Caco-2 (cell line): ENCODE measurements at places on chromosomes 2 and 18.
A peak's percentile ranks its signal among the peaks of the same experiment; 100 is the strongest.

- H3K36me3 ChIP-seq = no peaks in the 10 kb centered on the region
- no peak overlapping the region for H3K4me3 ChIP-seq
- no peaks in the 10 kb centered on the region for H3K27me3 ChIP-seq
- no peaks in the 10 kb centered on the region for H3K4me1 ChIP-seq
- DNase-seq = no peak
These were observed 52.5 kb downstream of the KCNE4 start for GRCh38 chr2:223104336-223105132.

DNA sequence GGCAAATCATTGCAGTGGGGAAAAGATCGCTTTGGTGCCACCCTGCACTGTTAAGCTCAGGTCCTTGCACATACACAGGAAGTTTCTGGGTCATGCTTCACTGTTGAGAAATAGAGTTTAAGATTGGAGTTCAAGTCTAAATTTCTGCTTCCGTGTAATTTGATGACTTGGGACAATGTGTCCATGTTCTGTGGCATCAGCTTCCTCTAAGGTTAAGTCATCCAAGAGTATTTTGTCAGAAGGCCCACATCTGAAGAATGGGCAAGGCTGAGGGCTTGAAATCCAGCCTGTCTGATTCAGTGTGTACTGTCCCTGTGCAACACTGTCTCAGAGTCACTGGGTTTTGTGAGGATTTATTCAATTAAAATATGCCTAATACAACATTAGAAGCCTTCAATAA lies 880.7 kb downstream of the SUCLG1 start:
- H3K4me3 ChIP-seq = no peak overlapping the region
- no peak overlapping the region for H3K27ac ChIP-seq
- H3K36me3 ChIP-seq = no peaks in the 10 kb centered on the region
- DNase-seq = no peak
- no peaks in the 10 kb centered on the region for H3K27me3 ChIP-seq

- H3K27me3 ChIP-seq = no peaks in the 10 kb centered on the region
- DNase-seq = no peak
- H3K4me1 ChIP-seq = no peaks in the 10 kb centered on the region
- H3K36me3 ChIP-seq = no peaks in the 10 kb centered on the region
- H3K4me3 ChIP-seq = no peak overlapping the region
These were observed 80.4 kb downstream of the MC4R start for GRCh38 chr18:60292186-60292585.

- no peaks in the 10 kb centered on the region for H3K4me1 ChIP-seq
- no peaks in the 10 kb centered on the region for H3K27me3 ChIP-seq
- DNase-seq = no peak
- H3K36me3 ChIP-seq = no peaks in the 10 kb centered on the region
- no peak overlapping the region for H3K27ac ChIP-seq
These were observed 18.2 kb downstream of the MAPRE2 start for GRCh38 chr18:35059280-35059927.

DNA sequence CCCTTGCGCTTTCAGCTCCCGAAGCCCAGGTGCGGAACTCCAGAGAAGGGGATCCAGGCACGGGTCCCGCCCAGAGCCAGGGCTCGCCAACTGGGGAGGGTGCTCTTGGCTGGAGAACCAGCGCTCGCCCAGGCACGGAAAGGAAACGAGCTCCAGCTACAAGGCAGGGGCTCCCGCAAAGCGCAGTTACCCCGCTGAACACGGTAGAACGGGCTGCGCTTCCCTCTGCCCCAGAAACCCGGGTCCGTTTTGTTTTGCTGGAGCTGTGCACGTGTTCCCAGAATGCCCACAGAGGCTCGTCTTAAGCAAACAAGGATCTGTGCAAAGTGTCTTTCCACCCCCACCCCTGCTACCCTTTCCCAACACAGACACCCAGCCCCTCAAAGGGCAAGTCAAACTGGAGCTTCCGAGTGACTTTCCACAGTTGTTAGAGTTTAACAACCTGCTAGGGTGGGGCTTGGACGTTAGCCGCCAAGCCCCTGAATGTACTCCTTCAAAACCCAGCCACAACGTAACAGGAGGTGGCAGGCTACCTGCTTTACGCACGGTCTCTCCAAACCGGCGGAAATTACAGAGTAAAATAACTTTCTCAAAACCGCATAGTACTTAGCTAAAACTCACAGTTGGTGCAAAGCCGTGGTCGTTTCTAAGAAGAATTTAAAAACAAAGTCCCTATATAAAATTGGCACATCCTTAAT lies 775 bp downstream of the RNF125 start:
- H3K4me3 ChIP-seq = peak overlapping the region; percentile 49
- H3K36me3 ChIP-seq = no peaks in the 10 kb centered on the region
- peak; percentile 2 for DNase-seq
- no peaks in the 10 kb centered on the region for H3K4me1 ChIP-seq
- H3K27ac ChIP-seq = no peak overlapping the region

- H3K27me3 ChIP-seq = no peaks in the 10 kb centered on the region
- no peak overlapping the region for H3K4me3 ChIP-seq
- H3K27ac ChIP-seq = no peak overlapping the region
- DNase-seq = no peak
- no peaks in the 10 kb centered on the region; the same call in 1 of the 2 replicates for H3K36me3 ChIP-seq
These were observed 15.9 kb downstream of the POLI start for GRCh38 chr18:54284981-54285785.

DNA sequence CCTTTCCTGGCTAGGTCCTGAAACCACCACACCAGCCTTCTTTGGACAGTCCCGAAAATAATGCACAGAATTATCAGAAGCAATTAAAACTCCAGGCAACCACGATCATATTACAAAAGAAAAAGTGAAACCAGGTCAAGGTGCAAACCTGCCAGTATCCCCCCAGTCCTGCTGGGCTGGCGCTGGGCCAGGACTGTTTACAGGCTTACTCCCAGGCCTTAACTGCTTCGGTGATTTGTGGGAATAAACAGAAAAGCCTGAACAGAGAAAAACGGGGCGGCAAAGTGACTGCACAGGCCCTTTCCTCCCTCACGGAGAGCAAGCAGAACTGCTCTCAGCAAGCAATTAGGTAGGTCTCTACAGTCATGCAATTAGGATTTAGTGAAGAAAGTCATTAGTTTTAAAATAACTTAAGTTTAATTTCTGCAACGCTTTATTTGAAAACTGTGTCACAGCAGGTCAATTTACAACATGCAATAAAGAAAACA lies 1.3 kb downstream of the HDAC4 start:
- H3K27me3 ChIP-seq = no peaks in the 10 kb centered on the region
- H3K4me1 ChIP-seq = no peaks in the 10 kb centered on the region
- no peaks in the 10 kb centered on the region for H3K36me3 ChIP-seq
- no peak overlapping the region for H3K27ac ChIP-seq
- H3K4me3 ChIP-seq = peak overlapping the region; percentile 41

DNA sequence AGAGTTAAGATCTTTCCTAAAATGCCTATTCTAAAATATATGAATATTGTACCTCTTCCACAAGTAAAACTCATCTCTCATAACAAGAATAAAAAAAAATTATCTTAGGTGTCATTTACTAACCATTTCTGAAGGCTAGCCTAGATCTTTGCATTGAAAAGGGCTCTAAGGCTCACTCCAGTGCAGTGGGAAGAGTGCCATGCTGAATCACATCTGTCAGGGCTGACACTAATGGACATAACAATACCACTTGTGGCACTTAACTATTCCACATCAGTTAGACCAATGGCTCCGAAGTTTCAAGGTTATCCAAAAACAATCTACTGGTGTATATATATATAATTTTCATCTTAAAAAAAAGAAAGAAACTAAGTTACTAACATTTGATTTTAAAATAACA lies 130.2 kb downstream of the EXOC6B start:
- peaks cover 10% of the 10 kb centered on the region for H3K4me1 ChIP-seq
- DNase-seq = no peak
- H3K27ac ChIP-seq = no peak overlapping the region
- no peak overlapping the region for H3K4me3 ChIP-seq

GRCh38 chr2:29040552-29040951 lies 33.8 kb downstream of the PCARE start:
- no peak for DNase-seq
- no peak overlapping the region for H3K4me3 ChIP-seq
- no peaks in the 10 kb centered on the region for H3K27me3 ChIP-seq
- H3K27ac ChIP-seq = no peak overlapping the region

DNA sequence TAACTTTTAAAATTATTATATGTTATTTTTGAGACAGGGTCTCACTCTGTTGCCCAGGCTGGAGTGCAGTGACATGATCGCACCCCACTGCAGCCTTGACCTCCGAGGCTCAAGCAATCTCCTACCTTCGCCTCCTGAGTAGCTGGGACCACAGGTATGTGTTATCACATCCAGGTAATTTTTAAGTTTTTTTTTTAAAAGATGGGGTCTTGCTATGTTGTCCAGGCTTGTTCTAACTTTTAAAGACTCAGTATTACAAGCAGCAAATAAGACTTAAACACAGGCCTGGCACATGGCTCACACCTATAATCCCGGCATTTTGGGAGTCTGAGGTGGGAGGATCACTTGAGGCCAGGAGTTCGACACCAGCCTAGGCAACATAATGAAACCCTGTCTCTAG lies 101.2 kb downstream of the ASXL2 start:
- H3K27me3 ChIP-seq = no peaks in the 10 kb centered on the region
- no peaks in the 10 kb centered on the region for H3K4me1 ChIP-seq
- no peak overlapping the region for H3K27ac ChIP-seq
- no peak overlapping the region for H3K4me3 ChIP-seq

GRCh38 chr2:231557571-231558217 lies 27.4 kb upstream of the NMUR1 start:
- no peaks in the 10 kb centered on the region for H3K4me1 ChIP-seq
- DNase-seq = peak; percentile 61
- no peak overlapping the region for H3K27ac ChIP-seq
- H3K27me3 ChIP-seq = no peaks in the 10 kb centered on the region

GRCh38 chr18:34971313-34971712 lies 69.9 kb upstream of the MAPRE2 start:
- H3K27me3 ChIP-seq = no peaks in the 10 kb centered on the region
- H3K4me1 ChIP-seq = no peaks in the 10 kb centered on the region
- no peak for DNase-seq
- no peak overlapping the region for H3K27ac ChIP-seq
- H3K4me3 ChIP-seq = no peak overlapping the region
